ENCODE measurements at places on chromosomes 2 and 18. TPM values are rescaled to one million over a fixed set of nuclear protein-coding genes. Genes with fewer than 3 reads are reported as not detected.

LIMS4 gene
- total RNA-seq = 4.0 TPM

PID1 gene
- 0.55 TPM for total RNA-seq

ALKAL2 gene
- not detected for total RNA-seq

OR6B2 gene
- not detected for total RNA-seq

PAX3 gene
- total RNA-seq = not detected

GRP gene
- not detected for total RNA-seq

C1QL2 gene
- not detected for total RNA-seq

CNGA3 gene
- total RNA-seq = not detected

DNA sequence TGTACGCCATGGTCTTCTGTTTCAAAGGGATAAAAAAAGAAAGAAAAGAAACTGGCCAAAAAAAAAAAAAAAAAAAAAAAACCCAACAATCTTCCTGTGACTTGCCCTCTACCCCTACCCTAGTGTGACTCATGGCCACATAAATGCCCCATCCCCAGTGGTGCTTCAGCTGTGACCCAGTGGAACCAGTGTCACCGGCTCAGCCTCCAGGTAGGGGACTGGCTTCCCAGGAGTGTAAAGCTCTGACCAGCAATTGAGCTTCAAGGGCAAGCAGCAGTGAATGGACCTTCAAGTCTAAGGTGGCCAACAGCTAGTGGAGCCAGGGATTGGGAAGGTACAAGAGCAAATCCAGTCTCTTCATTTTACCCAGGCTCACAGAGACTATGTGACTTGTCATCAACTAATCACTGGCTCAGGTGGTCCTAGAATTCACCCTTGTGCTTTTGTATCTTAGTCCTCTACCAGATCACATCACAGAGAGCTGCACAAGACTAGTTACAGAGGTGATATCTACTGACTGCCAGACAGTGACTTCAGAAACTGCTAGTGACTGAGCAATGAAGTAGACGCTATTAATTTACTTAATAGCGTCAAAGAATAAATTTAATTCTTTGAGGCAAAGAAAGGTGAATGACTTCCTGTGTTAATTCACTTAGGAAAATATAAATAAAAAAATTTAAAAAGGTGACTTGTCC lies 1.3 kb upstream of the TGFBRAP1 start:
- no peak for DNase-seq

- DNase-seq = no peak
These were observed 1.2 kb upstream of the PER2 start for GRCh38 chr2:238289574-238289973.

- DNase-seq = peak; percentile 41
These were observed 19.6 kb upstream of the RPIA start for GRCh38 chr2:88671786-88672427.

DNA sequence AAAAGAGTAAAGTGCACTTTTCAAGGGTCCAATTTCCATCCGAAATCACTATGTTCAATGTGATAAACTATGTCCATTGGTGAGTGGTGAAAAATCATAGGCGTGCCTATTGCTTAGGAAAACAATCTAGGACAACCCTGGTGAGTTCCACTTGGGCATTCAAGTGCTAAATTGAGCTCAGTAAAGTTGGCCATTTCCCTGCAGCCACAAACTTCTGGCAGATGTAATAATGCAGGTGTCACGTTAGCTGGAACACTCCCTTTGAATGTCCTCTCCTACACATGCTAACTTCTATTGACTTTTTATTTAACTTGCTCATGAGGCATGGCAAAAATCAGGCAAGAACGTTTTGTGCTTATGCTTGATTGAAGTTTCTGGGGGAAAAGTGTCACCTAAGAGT lies 67.1 kb downstream of the CPS1 start:
- no peak for DNase-seq

GRCh38 chr2:189548666-189549448 lies 31.7 kb downstream of the SLC40A1 start:
- DNase-seq = no peak

DNA sequence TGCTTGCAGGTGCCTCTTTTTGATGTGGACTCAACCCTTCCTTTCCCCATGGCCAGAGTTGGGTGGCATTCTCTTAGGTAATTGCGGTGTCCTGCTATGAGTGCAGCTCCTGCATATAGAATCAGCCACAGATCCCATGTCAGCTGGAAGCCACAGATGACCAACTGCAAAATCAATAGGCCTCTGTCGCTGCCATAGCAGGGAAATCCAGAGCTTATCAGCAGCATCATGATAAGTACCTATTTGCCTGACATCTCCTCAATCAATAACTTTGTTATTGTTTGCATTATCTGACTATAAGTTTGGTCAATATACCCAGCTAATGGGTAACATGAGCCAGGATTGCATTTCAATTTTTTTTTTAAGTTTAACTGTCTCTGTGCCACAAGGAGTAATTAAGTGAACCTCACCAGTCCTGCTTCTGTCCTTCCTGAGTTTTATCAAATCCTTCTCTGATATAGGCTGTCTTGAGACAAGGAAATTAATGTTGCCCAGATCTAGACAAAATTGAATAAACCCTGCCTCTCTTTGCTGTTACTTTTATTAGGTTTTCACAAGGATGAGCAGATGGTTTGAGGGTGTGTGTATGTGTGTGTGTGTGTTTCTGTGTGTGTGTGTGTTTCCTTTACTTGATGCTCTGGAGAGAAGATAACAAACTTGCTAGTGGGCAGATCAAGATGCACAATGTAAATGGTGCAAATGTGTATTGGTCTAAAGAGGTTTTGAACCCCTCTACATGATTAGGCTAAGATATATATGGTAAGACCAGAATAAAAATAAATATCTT lies 59.6 kb upstream of the CREB1 start:
- DNase-seq = no peak

DNA sequence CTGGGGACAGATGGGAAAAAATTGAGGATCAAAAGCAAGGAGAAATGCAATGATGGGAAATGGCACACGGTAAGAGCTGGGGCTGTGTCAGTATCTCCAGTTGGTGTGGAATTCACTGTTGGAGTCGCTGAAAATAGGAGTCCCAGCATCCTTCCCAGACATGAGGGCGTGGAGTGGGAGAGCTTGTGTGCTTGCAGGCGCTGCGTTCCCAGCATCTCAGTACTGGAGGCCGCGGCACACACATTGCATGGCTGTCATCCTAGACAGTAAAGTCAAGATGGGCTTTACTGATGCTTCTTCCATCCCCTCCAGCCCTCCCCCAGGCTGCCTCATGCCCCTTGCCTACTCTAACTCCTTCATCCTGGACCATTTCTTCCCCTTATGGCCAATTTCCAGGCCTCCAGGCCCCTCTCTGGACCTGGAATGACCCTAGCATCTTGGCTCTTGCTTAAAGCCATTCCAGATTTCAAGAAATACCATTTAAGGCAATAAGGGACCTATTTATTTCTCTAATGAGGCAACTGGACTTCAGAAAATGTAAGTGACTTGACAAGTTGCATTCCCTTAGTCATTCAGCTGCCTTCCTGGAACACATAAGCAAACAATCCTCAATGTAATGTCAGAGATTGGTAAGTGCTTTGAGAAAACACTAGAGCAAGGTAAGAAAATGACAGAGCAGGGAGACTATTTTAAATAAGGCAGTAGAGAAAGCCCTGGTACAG lies 70.5 kb upstream of the TTC39C start:
- DNase-seq = no peak

- no peak for DNase-seq
These were observed 22.0 kb downstream of the AP1S3 start for GRCh38 chr2:223815186-223815883.

DNA sequence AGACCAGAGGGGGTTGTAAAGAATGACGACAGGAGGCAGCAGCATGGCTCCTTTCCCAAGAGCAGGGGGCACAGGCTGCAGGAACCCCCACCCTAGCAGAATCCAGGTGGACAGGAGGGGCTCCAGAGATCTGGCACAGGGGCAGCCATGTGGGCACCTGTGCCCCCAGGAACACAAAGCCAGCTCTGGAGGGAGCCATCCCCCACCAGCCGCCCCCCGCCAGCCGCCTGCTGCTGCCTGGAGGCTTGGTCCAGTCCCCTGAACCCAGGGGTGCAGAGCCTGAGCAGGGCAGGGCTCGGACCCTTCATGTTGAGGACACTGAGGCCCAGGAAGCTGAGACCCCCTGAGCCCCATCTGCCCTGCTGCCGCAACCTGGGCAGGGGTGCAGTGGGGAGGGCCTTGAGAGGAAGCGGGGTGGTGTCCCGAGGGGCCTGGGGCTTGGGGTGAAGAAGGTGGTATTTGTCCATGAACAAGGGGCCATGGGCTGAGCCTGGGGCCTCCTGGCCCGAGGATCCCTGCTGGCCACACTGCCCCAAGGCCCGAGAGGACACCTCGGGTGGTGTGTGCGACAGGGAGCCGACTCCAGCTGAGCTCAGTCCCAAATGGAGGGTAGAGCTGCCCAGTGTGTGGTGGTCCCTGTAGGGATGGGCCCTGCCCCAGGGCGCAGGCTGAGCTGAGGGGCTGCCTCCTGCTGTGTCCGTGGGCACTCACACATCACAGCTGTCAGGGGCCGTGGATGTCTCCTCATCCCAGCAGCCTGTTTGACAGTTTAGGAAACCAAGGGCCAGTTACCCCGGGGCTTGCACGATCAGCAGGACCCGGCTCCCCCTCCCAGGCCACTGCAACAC lies 39.8 kb upstream of the SNED1 start:
- no peak for DNase-seq

- DNase-seq = no peak
These were observed 12.3 kb upstream of the ROCK2 start for GRCh38 chr2:11356764-11357163.

- no peak for DNase-seq
These were observed 166.7 kb downstream of the MCFD2 start for GRCh38 chr2:46748735-46749531.

GRCh38 chr2:168515502-168515901 lies 59.4 kb downstream of the CERS6 start:
- no peak for DNase-seq

GRCh38 chr2:219997341-219997851 lies 370.0 kb downstream of the SLC4A3 start:
- DNase-seq = no peak

- no peak for DNase-seq
These were observed 9.3 kb upstream of the IFIH1 start for GRCh38 chr2:162327806-162328205.

DNA sequence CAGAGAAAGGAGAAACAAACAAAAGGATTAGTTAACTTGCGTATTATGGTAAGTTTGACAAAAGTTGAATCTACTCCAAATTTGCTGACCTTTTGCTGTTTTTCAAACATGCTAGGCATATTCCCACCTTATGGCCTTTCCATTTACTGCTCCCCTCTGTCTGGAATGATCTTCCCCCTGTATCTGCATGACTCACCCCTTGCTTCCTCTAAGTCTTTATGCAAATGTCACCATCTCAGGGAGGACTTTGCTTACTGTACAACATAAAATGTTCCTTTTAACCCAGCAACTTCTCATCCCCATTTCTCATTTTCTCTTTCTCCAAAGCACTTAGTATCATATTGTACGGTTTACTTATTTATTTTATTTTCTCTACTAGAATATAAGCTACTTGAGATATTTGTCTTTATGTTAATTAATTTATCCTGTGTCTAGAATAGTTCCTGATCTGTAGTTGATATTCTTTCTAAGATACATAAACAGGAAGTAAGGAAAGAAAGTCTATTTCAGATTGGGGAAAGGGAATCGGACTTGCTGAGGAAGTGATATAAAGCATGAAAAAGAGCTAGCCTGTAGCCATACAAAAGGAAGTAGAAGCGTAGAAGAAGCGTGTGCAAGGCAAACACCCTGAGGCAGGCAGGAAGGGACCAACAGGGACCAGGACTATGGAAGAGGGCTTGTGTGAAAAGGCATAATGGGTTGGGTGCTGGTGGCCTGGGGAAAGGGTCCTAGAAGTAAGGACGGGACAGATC lies 144.9 kb upstream of the ERBB4 start:
- no peak for DNase-seq

DNA sequence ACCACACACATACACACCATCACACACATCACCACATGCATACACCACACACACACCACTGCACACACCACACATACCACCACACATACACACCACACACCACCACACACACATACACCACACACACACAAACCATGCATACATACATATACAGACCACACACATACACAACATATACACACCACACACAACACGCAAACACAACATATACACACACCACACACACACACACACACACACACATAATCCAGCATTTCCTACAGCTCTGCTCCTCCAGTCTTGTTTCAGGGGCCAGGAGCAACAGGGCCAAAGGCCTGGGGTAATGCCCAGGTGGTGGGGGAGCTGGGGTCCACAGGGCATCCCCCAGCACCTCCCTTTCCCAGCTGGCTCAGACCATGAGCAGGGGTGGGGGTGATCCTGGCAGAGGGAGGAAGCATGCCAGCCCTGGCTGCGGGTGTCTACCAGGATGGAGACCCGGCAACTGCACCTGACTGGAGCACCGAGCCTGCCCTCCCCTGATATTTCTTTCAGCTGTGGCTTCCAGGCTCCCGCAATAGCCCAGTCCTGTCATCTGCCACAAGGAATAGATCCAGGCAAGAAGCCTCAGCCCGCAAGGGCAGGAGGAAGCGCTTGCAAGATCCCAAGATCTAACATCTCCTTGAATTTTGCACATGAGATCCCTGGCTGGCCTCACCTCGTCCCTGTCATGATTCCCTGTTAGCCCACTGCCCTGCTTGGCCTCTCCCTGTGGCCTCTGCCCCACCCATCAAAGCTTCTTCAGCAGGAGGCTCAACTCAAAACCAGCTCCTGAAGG lies 196.9 kb downstream of the TNS1 start:
- DNase-seq = no peak

- DNase-seq = no peak
These were observed 129.7 kb upstream of the OSR1 start for GRCh38 chr2:19488009-19488691.

DNA sequence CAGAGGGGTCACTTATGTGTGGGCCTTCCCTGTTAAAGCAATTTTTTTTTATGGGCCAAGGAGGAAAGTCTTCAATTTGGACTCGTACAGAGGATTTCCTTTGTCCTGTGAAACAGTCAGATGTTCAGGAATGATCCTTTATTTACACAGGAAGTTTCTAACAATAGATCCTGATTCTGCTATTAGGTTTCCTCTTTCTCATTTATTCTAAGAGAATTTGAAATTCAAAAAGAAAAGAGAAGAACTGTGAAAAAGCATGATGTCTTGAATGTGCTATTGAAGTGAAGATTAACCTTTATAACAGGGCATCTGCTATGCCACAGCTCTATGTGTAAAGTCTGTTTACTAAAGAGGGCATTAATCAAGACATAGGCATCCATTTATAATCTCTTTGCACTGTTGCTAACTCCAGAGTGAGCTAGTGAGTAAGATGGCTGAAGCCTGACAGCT lies 105.3 kb upstream of the FAM98A start:
- no peak for DNase-seq

- DNase-seq = no peak
These were observed 68.0 kb downstream of the RNF152 start for GRCh38 chr18:61824733-61825363.

DNA sequence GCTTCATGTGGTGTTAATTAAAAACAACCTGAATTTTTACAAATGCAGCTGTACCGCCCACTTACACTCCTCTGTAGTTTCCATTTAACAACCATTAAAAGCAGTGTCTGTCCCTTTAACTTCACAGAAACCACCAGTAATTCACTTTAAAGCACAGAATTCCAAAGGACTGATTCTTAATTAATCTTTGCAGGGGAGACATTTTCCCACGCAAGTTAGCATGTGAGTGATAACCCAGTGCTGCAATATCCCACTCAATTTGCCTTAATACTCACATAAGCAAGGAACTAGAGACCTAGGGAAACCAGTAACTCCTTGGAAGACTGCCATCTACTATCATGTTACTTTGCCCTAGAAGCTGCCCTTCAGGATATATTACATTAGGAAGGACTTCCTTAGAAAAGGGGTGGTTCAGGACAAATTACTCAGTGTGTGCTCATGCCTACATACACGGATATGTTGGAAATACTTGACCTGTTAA lies 102.3 kb downstream of the OSR1 start:
- DNase-seq = no peak

- no peak for DNase-seq
These were observed 6.5 kb upstream of the PPP3R1 start for GRCh38 chr2:68258851-68259250.

All from CD4-positive, alpha-beta memory T cell (primary cell).